IPS-NIHi11 (cell line): ENCODE measurements at places on chromosomes 16 and 17.
A peak's percentile ranks its signal among the peaks of the same experiment; 100 is the strongest.

- peak; percentile 19 for DNase-seq
These were observed 87.0 kb upstream of the RPRML start for GRCh38 chr17:47066095-47066494.

DNA sequence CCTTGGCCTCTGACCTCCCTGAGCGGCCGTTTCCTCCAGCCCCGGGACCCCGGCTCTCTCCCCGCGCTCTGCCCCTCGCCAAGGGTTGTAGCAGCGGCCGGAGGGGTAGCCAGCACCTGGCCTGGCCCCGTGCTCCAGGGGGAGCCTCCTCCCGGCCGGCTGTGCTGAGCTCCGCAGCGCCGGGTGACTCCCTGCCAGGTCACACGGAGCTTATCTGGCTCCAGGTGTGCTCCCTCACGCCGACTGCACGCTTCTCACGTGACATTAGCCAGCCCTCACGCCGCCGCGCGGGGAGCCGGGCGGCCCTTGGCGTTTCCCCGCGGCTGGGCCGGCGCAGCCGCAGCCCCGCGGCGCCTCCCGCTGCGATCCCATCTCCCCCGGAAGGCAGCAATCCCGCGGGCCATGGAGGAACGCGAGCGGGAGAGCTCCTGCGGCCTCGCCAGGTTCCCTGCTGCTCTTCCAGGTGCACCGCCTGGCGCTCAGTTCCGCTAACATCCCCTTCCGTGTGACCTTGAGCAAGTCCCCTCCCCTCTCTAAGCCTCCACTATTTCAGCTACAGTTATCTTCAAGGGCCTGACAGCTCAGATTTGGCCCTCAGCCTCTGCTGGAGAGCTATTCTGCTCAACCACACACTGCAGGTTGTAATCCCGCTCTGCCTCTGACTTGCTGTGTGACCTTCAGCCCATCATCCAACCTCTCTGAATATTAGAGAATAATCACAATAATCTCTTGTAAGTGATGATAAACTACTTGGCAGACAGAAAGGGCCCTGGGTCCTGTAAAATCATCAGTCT lies 3.4 kb downstream of the MYO18A start:
- peak; percentile 73 for DNase-seq

DNA sequence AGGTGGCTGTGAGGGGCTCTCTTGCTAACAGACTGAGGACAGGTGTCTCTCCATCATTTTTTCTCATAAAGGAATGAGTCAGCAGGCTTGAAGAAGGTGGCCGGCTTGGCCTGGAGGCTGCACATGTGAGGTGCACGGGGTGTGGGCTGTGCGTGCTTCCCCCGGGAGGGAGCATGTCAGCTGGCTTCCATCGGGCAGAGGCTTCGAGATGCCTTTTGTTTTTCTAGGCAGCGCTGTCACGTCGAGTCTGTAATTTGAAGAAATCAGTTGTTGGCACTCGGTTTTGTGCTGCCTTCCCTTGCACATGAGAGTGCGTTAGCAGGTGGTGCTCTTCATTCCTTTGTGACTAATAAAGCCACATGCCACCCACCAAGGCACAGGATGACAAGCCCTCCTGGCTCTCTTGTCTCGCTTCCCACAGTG lies 89.7 kb downstream of the NPIPB11 start:
- no peak for DNase-seq

DNA sequence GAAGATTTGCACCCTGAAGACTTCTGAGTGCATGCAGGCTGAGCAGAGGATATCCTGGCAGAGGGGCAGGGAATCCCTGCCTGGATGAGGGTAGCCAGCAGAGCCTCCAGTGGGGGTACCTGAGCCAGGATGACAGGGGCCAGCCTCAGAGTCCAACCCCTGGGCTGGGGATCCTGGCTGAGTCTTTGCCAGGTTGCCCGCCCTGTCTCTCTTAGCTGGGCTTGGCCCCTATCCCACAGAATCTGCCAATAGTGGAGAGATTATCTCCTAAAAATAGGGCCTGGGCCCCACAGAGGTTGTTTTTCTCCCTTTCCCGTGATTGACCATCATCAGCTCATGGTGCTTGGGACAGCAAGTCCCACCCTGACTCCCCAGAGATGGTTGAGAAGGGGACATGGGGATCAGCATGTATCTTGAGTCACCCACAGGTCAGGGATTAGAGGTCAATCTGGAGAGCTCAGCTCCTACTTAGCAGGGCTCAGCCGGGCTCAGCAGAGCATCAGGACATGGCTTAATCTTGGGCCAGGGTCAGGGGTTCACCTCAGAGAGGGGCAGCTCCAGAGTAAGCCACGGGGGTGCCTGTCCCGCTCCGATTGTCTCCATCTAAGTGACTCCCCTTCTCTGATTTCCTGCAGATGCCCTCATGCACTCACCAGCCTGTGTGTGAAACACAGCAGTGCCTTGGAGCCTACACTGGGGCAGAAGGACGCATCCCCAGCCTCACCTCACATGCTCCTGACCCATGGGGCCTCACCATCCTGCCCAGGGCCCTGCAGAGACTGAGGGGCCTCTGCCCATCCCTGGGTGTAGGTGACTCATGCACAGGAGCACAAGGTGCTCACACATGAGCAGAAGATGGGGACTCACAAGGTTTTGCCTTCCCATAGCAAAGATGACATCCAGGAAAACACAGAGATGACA lies 11.5 kb downstream of the CDH16 start:
- no peak for DNase-seq

DNA sequence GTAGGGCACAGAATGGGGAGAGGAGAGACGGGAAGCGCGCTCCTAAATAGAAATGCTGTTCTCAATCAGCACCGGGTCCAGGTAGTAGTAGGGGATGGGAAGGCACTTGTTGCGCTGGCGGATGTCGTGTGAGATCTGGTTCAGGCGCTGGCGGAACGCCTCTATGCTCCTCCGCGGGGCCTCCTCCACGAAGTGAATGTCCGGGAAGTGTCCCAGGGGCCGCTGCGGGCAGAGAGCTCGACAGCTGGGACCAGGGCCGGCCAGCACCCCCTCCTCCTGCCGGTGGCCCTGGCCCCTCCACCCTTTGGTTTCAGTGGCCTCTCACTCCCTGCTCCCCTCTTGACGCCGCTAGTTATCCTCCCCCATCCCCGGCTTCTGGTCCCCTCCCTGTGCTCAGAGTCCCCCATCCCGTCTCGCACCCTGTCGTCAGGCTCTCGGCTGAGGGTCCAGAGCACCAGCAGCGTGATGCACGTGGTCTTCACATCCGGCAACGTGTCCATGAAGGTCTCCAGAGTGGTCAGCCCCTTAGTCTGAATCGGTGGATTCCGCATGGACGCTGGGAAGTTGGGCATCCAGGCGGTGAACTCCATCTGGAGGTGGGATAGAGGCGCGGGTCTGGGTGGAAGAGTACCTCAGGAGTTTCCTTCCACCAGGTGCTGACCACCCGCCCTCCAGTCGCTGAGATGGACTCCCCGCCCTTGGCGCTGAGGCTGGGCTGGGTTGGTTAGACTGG lies 14.6 kb downstream of the ALOX12B start:
- DNase-seq = no peak

GRCh38 chr17:534071-534691 lies 180.5 kb downstream of the VPS53 start:
- no peak for DNase-seq

DNA sequence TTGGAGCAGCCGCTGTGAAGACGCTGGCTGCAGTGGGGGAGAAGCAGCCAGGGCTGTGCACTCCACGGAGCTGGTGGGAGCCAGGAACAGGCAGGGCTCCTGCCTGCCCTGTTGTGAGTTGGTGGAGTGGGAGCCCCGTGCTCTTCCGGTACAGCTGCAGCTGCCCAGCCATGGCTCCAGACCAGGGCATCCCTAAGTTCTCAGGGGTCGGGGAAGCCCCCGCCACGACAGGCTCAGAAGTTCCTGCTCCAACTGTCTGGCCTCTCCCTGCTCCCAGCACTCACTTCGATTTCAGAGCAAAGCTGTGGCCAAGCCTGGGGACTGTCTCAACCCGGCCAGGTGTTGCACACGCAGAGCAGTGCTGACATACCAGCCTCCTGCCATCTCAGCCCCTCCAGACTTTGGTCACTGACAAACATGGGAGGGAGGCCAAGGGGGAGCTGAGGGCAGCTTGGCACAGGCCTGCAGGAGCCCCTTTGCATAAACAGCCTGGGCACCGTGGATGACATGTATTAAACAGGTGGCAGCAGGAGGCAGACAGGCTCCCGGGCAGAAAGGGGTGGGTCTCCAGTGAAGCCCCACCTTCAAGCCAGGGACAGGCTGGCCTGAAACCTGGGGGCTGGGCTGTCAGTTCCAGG lies 13.9 kb upstream of the KDM8 start:
- no peak for DNase-seq

GRCh38 chr16:84082110-84082509 lies 34.6 kb downstream of the MBTPS1 start:
- peak; percentile 14 for DNase-seq

DNA sequence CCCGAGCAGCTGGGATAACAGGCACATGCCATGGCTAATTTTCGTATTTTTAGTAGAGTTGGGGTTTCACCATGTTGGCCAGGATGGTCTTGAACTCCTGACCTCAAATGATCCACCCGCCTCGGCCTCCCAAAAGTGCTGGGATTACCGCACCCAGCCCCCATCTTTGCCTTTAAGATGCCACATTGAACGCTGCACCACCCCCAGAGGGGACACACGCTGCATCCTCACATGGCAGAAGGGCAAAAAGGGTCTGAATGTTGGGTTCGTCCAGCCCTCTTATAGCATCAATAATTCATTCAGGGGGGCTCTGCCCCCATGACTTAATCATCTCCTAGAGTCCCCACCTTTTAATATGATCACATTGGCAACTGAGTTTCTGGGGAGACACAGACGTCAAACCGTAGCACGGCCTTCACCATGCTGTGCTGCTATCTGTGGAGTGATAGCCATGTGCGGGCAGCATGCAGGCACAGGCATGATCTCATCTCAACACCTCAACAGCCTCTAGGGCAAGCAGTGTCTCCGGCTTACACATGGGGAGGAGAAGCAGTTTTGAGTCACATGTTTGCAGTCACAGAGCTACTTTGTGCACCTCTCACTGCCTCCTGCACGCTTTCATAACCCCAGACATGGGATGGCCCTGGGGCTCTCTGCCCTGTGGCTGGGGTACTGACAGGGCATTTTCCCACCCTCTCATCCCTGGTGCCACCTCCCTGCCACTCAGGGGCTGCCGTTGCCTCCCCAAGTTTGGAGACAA lies 30.0 kb downstream of the IL21R start:
- no peak for DNase-seq

DNA sequence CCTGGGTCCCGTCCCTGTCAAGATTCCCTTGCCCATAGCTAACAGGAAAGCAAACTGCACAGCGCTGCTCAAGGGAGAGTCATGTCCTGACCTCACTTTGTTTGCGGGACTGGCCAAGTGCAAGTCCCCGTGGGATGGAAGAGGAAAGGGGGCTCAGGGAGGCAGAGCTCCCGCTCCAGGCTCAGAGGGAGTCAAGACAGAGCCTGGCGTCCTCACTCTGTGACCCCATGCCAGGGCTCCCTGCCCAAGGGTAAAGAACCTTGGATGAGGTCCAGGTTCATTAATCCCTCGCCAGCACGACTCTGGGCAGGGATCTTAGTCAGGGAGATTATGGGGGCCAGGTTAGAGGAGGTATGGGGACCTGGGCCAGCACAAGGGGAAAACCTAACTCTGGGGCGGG lies 51.5 kb upstream of the CBX4 start:
- DNase-seq = no peak

- no peak for DNase-seq
These were observed 742.1 kb upstream of the SOX9 start for GRCh38 chr17:71378741-71379140.

DNA sequence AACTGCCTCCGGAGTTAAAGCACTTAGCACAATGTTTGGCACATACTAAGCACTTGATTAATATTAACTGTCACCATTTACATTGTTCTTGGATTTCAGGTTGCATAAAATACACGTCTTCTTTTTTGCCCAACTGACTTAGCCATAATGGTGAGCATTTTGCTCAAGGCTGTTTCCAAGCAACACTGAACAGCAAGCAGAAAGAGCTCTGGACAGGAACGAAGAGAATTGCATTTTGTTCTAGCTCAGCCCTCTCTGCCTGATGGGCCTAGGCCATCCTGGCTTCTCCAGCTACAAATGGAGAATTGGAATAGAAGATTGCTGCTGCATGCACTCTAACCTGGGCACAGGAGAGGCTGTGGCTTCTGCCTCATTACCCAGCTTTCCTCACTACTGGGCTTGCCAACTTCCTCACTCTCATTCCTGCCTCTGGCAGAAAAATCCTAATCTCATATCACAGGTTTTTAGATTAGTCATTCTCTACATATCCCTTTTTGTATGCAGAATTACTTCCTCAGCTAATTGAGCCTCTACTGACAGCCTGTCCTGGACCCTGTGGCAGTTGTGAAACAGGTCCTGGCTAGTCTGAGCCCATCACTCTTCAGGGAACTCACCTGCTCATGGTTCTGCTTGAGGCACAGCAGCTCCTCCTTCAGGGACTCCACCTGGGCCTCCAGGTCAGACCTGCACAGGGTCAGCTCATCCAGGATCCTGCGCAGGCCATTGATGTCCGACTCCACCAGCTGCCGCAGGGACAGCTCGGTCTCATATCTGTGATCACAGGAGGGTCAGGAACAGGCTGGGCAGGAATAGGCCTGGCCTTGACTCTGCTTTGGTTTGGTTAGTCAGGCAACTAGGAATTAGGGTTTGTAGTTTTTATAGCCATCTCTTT lies 2.5 kb downstream of the KRT33A start:
- no peak for DNase-seq

DNA sequence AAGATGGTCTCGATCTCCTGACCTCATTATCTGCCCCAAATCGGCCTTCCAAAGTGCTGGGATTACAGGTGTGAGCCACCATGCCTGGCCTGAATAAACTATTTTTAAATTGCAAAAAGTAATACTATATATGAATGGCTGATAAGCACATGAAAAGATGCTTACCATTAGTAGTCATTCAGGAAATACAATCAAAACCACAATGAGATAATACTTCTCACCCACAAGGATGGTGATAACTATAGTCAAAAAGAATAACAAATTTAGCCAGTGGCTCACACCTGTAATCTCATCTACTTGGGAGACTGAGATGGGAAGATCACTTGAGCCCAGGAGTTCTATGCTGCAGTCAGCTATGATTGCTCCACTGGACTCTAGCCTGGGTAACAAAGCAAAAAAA lies 2.4 kb upstream of the TACO1 start:
- no peak for DNase-seq

GRCh38 chr17:77864234-77865111 lies 94.0 kb upstream of the TNRC6C start:
- DNase-seq = no peak

DNA sequence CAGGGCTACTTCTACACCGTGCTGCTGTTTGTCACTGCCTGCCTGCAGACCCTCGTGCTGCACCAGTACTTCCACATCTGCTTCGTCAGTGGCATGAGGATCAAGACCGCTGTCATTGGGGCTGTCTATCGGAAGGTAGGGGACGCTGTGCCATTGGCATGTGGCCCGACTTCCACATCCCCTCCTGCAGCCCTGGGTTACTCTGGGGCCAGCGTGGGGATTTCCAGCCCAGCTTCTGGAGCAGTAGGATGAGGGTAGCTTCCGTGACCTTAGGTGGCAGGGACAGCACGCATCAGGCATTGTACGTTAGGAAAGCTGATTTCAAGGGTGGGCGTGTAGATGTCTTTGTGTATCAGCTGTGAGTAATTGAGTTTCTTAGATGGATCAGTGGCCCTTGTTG lies 96.5 kb downstream of the ABCC1 start:
- peak; percentile 60 for DNase-seq

- DNase-seq = no peak
These were observed 33.1 kb downstream of the HS3ST2 start for GRCh38 chr16:22847100-22847499.

GRCh38 chr16:79593074-79593531 lies 7.4 kb downstream of the MAF start:
- no peak for DNase-seq

- DNase-seq = no peak
These were observed 69.8 kb downstream of the TMEM100 start for GRCh38 chr17:55652825-55653224.
